ENCODE measurements at places on chromosomes 16 and 17. TPM values are rescaled to one million over a fixed set of nuclear protein-coding genes. Genes with fewer than 3 reads are reported as not detected.

DNA sequence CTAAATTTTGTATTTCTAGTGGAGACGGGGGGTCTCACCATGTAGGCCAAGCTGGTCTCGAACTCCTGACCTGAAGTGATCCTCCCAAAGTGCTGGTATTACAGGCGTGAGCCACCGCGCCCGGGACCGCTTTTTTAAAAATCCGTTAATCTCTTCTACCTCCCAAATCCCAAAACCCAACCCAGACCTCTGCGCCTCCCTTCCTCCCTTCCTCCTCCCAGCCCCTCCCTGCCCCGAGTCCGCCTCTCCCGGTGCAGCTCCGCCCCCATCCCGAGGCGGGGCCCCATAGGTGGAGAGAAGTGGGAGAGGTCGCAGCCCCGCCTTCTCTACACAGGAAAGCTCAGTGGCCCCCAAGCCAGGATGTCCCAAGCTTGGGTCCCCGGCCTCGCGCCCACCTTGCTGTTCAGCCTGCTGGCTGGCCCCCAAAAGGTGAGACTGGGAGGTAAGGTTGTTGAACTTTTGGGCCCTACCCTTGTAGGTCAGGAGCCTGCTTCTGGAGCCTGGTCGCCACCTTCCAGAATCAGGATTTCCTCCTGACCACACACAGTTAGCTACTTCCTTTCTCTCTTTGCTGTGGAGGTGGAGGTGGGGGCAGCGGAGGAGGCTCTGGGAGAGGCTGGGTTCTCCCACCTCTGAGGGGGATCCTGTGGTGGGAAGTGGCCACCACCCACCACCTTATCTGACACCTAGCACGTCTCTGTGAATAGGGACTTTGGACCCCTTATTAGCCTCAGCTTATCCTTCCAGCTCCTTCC is at the start of gene TMEM92:
Gene TMEM92, plus strand, starts transcription at position 325 of the 755 bp plus-strand sequence. Its CDS starts 36 bp downstream, at position 361.
- peak; percentile 54 for DNase-seq

- DNase-seq: no peak
Observed at GRCh38 chr16:24734382-24734781, 4.9 kb downstream of the TNRC6A start.

DNA sequence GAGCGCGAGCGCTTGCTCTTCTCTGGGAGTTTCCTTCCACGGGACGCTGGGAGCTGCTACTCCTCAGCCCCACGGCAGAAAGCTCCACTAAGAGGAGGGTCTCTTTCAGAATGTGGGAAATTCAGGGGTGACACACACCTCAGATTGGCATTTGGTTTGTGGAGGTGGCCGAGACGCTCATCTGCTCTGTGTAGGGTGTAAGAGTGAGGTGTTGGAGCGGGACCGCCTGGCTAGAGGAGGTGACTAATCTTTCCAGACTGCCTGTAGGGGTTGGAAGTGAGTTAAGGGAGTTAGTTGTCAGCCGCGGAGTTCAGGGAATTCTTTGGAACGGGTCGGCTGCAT is 735 bp downstream of the PSMD11 start:
- peak; percentile 75 for DNase-seq

- peak; percentile 97 for DNase-seq
Observed at GRCh38 chr16:75377729-75378386, 55.4 kb downstream of the CFDP1 start.

DNA sequence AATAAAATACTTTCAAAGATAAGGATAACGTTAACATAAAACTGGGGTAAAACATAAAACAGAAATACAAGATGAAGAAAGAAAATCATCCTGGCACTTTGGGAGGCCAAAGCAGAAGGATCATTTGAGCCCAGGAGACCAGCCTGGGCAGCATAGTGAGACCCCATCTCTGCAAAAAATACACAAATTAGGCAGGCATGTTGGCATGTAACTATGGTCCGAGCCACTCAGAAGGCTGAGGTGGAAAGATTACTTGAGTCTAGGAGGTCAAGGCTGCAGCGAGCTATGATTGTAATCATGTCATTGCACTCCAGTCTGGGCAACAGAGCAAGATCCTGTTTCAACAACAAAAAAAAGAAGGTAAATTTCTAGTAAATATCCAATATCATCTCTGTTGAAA is 19.6 kb downstream of the TAT start:
- DNase-seq: no peak

- DNase-seq: no peak
Observed at GRCh38 chr16:13992976-13993375, 73.0 kb downstream of the ERCC4 start.

DNA sequence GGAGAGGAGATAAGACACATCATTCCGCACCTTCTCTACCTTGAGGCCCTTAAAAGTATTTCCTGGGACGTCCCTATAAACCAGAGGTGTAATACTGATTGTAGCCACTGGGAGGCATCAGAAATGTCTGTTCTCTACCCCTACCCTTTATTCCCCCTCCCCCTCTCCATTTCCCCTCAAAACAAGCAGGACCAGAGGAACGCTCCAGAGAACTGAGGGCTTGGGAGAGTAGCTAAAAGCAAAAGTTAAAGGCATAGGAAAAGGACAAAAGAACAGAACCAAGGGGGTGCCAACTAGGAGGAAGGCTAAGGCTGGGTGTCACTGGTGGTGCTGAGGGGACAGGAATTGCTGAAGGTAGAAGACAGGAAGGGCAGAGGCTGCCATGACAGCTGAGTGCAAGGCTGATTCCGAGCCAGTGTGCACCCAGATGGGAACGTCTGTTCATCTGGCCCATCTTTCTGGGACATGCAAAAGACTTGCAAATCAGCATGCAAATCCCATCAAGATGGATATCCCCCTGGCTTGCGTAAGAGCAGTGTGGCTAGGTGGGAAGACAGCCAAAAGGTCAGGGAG is 6.7 kb downstream of the CAMTA2 start:
- peak; percentile 32 for DNase-seq

- DNase-seq: no peak
Observed at GRCh38 chr17:70242781-70243437, 73.6 kb downstream of the KCNJ2 start.

GRCh38 chr17:39938140-39938869 is 10.8 kb downstream of the LRRC3C start:
- no peak for DNase-seq

GRCh38 chr16:25066426-25066746 is 45.2 kb upstream of the LCMT1 start:
- no peak for DNase-seq

DNA sequence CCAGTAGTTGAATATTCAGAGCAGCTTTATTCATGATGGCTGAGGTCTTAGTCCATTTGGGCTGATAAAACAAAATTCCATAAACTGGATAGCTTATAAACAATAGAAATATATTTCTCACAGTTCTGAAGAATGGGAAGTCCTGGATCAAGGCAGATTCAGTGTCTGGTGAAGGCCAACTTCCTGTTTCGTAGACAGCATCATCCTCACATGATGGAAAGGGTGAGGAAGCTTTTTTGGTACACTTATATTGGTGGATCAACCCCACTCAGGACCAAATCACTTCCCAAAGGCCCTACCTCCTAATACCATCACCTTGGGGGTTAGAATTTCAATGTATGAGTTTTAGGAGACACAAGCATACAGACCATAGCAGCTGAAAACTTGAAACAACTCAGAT is 224.2 kb downstream of the CYB561 start:
- no peak for DNase-seq

- DNase-seq: no peak
Observed at GRCh38 chr17:38969281-38969680, 2.1 kb upstream of the FBXO47 start.

DNA sequence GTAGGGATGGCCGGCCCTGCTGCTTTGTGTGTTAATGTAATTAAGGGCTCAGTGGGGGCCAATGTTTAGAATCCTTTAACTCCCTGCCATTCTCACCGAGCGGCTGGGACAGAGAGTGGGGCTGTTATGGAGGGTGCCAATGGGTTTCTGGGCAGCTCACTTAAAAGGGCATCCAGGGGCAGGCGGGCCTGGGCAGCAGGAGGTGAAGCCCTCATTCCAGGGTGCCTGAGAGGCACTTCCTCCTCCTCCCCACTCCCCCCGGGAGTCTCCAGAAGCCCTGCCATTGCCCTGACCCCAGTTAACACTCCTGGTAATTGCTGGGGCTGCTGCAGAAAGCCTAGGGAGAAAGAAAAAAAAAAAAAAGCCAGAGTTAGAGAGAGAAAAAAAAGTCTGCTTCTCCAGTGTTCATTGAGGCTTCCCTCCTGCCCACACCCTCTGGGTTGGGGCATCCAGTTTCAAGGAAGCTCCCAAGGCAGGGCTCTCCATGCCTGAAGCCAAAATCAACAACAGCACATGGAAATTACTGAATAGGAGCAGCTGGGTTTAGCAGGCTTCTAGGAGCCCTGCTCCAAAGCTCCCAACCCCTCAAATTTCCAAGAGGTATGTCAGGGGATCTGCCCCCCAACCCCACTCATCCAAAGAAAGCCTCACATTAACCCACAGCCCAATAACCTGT is 28.0 kb downstream of the CUEDC1 start:
- DNase-seq: peak; percentile 74

GRCh38 chr16:80047842-80048241 is 447.3 kb upstream of the MAF start:
- no peak for DNase-seq

MT4 gene
- total RNA-seq: not detected

DHRS7C gene
- not detected for total RNA-seq

NPIPB9 gene
- total RNA-seq: not detected

KLHL10 gene
- not detected for total RNA-seq

HBQ1 gene
- not detected for total RNA-seq

GRIN2A gene
- total RNA-seq: 8.6 TPM

SPATA32 gene
- total RNA-seq: not detected

Data from M059J (cell line).